ENCODE measurements at places on chromosomes 2 and 18.

DNA sequence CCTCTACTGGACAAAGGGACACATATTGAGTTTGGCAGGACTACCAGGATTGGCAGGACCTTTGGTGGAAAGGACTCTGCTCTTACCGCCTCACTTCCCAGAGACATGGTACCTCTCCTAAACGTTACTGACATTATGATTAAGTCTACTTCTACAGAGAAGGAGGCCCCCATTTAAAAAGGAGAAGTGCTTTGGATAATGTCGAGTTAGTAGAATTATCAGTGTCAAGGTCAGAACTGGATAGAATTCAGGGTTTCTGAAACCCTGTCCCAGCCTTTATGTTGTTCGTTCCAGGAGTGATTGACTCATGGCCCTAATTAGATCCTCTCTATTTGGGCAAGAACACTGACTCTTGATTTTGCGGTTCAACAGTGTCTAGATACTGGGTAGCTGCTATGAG, 45.8 kb downstream of the LRRTM1 start:
- no peak for DNase-seq

DNA sequence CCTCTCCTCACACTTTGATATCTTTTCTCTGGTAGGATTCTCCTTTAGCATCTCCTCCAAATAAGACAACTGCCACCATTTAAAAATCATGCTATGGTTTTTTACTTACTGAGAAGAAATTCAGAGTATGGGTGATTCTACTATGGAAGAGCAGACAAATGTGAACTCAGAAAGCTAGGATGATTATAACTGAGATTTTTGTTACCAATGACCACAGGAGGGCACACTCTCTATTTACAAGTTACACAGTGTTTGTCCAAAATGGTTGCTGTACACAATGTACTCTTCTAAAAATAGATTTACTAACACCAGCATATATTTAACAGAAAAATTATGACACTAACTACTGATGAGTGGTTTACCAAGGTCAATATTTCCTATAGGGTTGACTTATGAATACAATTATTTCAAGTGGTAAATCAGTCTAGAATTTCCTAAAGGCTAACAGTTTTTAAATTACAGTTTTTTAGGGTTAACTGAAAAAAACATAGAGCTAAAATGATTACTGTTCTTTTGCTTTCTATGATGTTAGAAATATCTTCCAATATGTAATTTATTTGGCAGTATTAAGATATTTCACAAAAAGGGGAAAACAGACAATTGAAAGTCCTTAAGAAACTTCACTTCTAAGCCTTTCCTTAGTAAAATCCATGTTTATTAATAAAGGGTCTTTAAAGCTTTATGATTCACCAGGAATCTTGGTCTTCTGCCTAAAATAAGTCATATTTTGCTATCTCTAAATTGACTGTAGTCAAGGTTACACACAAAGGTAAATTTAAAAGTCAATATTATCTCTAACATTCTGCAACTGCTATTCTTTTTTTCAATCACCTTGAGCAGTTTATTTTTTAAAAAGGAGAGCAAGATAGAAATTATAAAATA, 57.2 kb downstream of the MAP4K3 start:
- no peak for DNase-seq

- DNase-seq: no peak
Measured at GRCh38 chr2:94753466-94753998, 117.7 kb upstream of the TEKT4 start.

GRCh38 chr2:98452396-98453027, 7.9 kb downstream of the INPP4A start:
- no peak for DNase-seq

DNA sequence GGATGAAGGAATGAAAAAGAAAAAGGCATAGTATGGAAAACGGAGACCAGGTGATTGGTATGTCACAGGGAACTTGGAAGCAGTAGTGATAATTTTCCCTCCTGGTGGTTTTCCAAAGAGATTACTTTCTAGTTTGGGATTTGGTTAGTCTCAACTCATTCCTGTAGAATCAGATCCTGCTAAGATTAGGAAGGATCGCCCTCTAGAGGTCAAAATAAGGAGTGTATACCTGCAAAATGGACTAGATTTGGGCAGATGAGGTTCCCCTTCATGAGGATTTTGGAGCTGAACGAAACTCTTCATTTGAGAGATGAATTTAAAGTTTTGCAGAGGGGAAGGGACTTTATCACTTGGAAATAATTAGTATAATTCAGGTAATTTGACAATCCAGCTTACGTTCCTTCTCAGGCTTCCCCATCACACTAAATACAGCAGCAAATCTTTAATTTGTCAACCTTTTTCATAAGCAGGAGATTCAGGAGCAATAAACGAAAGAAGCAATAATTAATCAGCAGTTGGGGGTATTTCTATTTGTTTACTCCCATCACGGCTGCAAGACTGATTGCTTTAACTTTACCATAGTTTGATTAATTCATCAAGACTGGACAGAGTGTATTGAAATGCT, 65.2 kb downstream of the CCDC195 start:
- DNase-seq: no peak

DNA sequence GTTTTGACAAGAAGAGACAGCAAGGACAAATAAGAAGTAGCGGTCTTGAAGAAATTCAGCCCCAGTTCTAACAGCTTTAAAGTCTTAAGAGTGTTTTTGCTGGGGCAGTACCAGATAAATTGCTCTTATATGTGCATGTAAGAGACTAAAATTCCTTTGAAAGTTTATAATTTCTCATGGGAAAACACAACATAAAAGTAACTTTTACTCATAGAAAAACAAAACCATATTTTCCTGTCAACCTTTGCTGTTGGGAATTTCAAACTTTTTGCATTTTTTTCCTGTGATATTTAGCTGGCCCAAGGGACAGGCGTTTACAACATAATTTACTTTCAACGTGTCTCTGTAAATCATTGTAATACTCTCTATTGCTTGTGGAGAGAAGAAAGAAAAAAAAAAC, 767.8 kb upstream of the ZEB2 start:
- no peak for DNase-seq

DNA sequence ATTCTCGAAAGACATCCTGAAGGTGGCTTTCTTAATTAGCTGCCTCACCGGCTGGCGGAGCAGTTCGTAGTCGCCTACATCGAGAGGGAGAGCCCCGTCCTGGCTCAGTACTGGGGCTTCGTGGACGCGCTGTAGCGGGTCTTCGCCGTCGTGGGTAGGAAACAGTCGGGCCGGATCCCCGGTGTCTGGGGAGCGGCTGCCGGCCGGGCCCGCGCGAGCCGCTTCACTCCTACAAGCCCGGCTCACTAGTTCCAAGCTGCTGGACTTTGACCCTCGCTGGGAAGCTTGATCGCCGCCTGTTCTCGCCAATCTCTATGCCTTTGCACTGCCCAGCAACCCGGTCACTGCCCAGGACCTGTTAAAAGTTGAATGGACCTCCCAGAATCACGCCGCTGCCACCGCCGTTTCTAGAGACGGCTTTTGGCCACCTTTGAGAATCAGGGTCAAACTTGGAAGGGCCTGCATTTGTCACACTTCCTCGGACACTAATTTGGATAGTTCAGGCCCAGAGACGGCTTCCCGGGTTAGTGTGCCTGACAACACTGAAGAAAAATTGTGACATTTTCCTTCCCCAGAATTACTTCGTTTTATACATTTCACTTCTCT, 41.4 kb upstream of the AKAIN1 start:
- DNase-seq: peak; percentile 51

DNA sequence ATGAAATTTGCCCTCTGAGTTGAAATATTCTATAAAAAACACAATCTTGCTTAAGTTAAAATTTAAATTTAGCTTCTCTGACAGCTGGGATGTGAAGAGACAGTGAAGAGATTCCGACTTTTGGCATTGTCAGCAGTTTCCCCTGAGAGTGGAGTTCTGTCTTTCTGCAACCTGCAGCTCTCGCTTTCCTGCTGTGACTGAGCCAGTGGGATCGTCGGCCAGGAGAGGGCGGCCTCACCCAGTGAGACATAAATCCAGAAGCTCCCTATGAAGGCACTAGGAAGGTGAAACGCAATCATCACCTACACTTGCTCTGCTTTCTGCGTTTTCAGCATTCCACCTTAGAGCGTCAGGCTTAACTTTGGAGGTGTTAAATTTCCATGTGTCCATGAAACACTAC, 75.4 kb upstream of the HNMT start:
- DNase-seq: no peak

GRCh38 chr2:146392631-146393030, 1452.2 kb upstream of the ACVR2A start:
- no peak for DNase-seq

All from left cardiac atrium (tissue), 4 donors.